ENCODE measurements at places on chromosomes 12 and 14. TPM values are rescaled to one million over a fixed set of nuclear protein-coding genes. Genes with fewer than 3 reads are reported as not detected.

The TMEM179 gene
- not detected for total RNA-seq

The UBE2N gene
- 70.9 TPM for total RNA-seq

The PYM1 gene
- 38.9 TPM for total RNA-seq

The ESRRB gene
- total RNA-seq = not detected

The SERPINA9 gene
- not detected for total RNA-seq

The SIX6 gene
- total RNA-seq = not detected

The AACS gene
- total RNA-seq = 27.2 TPM

The OTX2 gene
- total RNA-seq = not detected

The CYP46A1 gene
- under 0.01 TPM for total RNA-seq

The PIK3C2G gene
- not detected for total RNA-seq

The P2RX2 gene
- not detected for total RNA-seq

The JPH4 gene
- total RNA-seq = 0.12 TPM

The EPYC gene
- not detected for total RNA-seq

The BIN2 gene
- not detected for total RNA-seq

The NUAK1 gene
- 14.4 TPM for total RNA-seq

The RFLNA gene
- 5.8 TPM for total RNA-seq

The MANSC4 gene
- total RNA-seq = not detected

The SLC17A8 gene
- not detected for total RNA-seq

The TDRD9 gene
- total RNA-seq = 1.0 TPM

The FIGNL2 gene
- total RNA-seq = not detected

The FAM222A gene
- total RNA-seq = 2.1 TPM

The GPHB5 gene
- not detected for total RNA-seq

The KRT82 gene
- not detected for total RNA-seq

The NKX2-1 gene
- not detected for total RNA-seq

The VAMP1 gene
- 5.2 TPM for total RNA-seq

The TROAP gene
- total RNA-seq = 1.6 TPM

The C12orf56 gene
- not detected for total RNA-seq

The CPNE6 gene
- not detected for total RNA-seq

The HOXC9 gene
- 1.3 TPM for total RNA-seq

The KRT83 gene
- not detected for total RNA-seq
